ENCODE measurements at places on chromosomes 12 and 14. TPM values are rescaled to one million over a fixed set of nuclear protein-coding genes. Genes with fewer than 3 reads are reported as not detected.
A peak's percentile ranks its signal among the peaks of the same experiment; 100 is the strongest.

DNA sequence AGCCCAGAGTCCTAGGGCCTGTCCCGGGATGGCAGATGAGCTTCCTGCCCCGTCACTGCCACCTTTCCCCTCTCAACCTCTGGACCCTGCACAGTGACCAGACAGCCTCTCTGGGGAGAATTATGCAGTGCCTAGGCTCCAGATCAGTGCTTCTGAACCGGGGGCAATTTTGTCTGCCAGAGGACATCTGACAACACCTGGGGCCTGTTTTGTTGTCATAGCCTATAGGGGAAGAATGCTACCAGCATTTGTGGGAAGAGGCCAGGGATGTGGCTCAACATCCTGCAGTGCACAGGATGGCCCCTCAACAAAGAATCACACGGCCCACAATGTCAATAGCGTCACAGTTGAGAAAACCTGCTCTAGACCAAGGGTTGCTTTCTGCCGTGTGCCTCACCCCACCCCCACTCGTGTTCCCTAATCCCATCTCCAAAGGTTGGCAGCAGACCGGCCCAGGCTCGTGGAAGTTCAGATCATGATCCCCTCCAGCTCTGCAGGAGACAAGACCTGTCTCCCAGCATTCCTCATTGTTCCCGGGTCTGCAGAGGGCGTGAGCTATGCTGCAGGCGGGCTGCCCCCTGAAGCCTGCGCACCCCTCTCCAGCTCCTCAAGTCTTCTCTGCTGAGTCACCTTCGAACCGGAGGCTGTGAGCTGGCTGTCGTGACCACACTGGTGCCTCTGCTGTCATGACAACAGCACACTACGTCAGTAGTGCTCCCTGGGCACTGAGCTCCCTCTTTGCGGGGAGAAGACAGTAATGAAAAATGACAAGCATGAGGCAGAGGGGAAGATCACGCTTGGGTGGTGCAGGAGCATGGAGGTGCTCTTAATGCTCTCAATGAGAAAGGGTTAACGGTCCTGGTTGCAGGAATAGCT lies 2.0 kb upstream of the GAPDH start:
- DNase-seq: peak; percentile 90
- H3K4me1 ChIP-seq: peaks cover 44% of the 10 kb centered on the region
- H3K4me3 ChIP-seq: peak overlapping the region; percentile 91
- H3K36me3 ChIP-seq: peaks cover 52% of the 10 kb centered on the region

DNA sequence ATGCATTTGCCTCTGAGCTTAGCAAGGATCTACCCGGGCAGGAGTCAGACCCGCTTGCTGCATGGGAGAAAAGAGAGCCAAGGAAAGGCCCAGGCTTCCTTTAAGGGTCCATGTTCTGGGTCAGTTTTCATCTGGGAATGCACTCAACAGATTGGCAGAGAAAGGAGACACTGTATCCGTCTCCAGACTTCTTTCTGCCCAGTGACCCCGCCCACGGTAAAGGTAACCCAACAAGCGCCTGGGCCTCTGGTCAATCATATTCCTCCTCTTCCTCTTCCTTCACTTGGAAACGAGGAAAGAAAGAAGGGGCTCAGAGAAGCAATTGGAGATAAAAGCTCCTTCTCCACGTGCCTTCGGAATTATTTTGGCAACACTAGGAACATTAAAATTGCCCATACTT lies 27.1 kb upstream of the TCP11L2 start:
- no peaks in the 10 kb centered on the region for H3K4me1 ChIP-seq
- H3K27me3 ChIP-seq: no peaks in the 10 kb centered on the region
- DNase-seq: no peak
- no peaks in the 10 kb centered on the region for H3K36me3 ChIP-seq
- no peak overlapping the region for H3K4me3 ChIP-seq

- H3K27me3 ChIP-seq: peaks cover 89% of the 10 kb centered on the region
- H3K27ac ChIP-seq: no peak overlapping the region
- H3K4me3 ChIP-seq: no peak overlapping the region
Observed at GRCh38 chr12:48985901-48986300, 7.8 kb downstream of the WNT1 start.

- H3K27ac ChIP-seq: no peak overlapping the region
- DNase-seq: no peak
- no peaks in the 10 kb centered on the region for H3K36me3 ChIP-seq
- no peaks in the 10 kb centered on the region for H3K4me1 ChIP-seq
Observed at GRCh38 chr14:81402123-81402495, 2.0 kb upstream of the STON2 start.

DNA sequence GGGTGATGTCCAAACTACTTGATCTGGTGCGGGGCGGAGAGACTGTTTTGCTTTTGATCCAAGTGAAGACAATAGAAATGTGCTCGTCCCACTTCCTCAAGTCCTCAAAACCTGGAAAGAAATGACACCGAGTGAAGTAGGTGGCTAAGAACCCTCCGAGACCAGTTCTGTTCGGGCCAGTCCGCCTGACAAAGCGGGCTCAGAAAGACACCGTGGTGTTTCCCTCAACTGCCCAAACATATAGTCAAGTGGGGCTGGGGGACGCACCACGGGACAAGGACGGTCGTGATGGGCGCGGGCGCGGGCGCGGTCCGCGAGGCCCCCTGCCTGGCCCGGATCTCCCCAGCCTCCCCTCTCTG lies 1.6 kb downstream of the PHLDA1 start:
- H3K27me3 ChIP-seq: peaks cover 47% of the 10 kb centered on the region
- H3K36me3 ChIP-seq: no peaks in the 10 kb centered on the region
- peaks cover 16% of the 10 kb centered on the region for H3K4me1 ChIP-seq
- peak overlapping the region; percentile 96 for H3K27ac ChIP-seq
- peak overlapping the region; percentile 84 for H3K4me3 ChIP-seq

- H3K27ac ChIP-seq: no peak overlapping the region
- DNase-seq: no peak
- peaks cover 8% of the 10 kb centered on the region for H3K36me3 ChIP-seq
- no peak overlapping the region for H3K4me3 ChIP-seq
- H3K27me3 ChIP-seq: no peaks in the 10 kb centered on the region
Observed at GRCh38 chr12:2492236-2492635, 302.5 kb upstream of the FKBP4 start.

DNA sequence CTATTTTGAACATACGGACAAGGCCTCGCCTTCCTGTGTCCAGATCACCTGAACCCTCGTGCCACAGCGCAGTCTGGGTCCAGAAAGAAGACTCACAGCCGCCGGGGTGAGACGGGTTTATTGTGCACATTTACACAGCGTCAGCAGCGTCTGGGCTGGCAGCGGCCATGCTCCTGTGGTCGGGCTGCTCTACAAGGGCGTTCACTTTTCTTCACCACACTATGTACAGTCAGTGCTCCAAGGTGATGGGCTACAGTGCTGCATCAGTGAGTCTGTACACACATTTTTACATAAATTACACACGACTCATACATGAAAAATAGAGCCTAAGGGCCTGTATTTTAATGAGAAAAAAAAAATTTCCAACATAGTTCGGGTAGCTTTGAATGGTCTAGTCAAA lies 18.0 kb downstream of the ZFYVE21 start:
- H3K27ac ChIP-seq: no peak overlapping the region
- peaks cover 19% of the 10 kb centered on the region for H3K4me1 ChIP-seq
- peaks cover 58% of the 10 kb centered on the region for H3K36me3 ChIP-seq
- no peak overlapping the region for H3K4me3 ChIP-seq
- DNase-seq: peak; percentile 49
- H3K27me3 ChIP-seq: no peaks in the 10 kb centered on the region

DNA sequence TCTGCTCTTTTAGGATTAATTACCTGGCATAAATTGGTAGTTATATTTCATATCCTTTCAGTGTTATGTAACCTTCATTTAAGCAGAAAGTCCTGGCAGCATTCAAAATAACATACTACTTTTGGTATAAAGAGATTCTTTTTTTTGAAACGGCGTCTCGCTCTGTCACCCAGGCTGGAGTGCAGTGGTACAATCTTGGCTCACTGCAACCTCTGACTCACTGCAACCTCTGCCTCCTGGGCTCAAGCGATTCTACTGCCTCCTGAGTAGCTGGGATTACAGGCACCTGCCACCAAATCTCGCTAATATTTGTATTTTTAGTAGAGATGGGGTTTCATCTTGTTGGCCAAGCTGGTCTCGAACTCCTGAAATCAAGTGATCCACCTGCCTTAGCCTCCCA lies 9.2 kb downstream of the KTN1 start:
- H3K27me3 ChIP-seq: no peaks in the 10 kb centered on the region
- no peak for DNase-seq
- H3K36me3 ChIP-seq: no peaks in the 10 kb centered on the region
- no peak overlapping the region for H3K4me3 ChIP-seq
- no peak overlapping the region for H3K27ac ChIP-seq

- no peak overlapping the region for H3K4me3 ChIP-seq
- no peak overlapping the region for H3K27ac ChIP-seq
- no peaks in the 10 kb centered on the region for H3K27me3 ChIP-seq
- H3K36me3 ChIP-seq: no peaks in the 10 kb centered on the region
Observed at GRCh38 chr14:55518391-55518790, 61.6 kb upstream of the KTN1 start.

GRCh38 chr14:103118018-103118662 lies 5.1 kb upstream of the TNFAIP2 start:
- peak; percentile 92 for DNase-seq
- no peaks in the 10 kb centered on the region for H3K4me1 ChIP-seq
- no peak overlapping the region for H3K4me3 ChIP-seq
- H3K27ac ChIP-seq: peak overlapping the region; percentile 68
- no peaks in the 10 kb centered on the region for H3K27me3 ChIP-seq

DNA sequence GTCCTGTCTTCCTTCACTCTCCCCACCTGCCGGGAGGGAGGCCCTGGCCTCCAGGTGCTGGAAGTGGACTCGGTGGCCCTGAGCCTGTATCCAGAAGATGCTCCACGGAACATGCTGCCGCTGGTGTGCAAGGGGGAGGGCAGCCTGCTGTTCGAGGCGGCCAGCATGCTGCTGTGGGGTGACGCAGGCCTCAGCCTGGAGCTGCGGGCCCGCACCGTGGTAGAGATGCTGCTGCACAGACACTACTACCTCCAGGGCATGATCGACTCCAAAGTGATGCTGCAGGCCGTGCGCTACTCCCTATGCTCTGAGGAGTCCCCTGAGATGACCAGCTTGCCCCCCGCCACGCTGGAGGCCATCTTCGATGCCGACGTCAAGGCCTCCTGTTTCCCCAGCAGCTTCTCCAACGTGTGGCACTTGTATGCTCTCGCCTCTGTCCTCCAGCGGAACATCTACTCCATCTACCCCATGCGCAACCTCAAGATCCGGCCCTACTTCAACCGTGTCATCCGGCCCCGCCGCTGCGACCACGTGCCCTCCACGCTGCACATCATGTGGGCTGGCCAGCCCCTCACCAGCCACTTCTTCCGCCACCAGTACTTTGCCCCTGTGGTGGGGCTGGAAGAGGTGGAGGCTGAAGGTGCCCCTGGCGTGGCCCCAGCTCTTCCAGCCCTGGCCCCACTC lies 8.8 kb downstream of the VRTN start:
- H3K27ac ChIP-seq: no peak overlapping the region
- no peaks in the 10 kb centered on the region for H3K27me3 ChIP-seq
- no peaks in the 10 kb centered on the region for H3K36me3 ChIP-seq
- DNase-seq: no peak
- H3K4me1 ChIP-seq: no peaks in the 10 kb centered on the region

- H3K4me1 ChIP-seq: peaks cover 70% of the 10 kb centered on the region
- peak overlapping the region; percentile 25 for H3K27ac ChIP-seq
- H3K36me3 ChIP-seq: peaks cover 28% of the 10 kb centered on the region
Observed at GRCh38 chr12:108850854-108851573, 6.4 kb downstream of the SSH1 start.

DNA sequence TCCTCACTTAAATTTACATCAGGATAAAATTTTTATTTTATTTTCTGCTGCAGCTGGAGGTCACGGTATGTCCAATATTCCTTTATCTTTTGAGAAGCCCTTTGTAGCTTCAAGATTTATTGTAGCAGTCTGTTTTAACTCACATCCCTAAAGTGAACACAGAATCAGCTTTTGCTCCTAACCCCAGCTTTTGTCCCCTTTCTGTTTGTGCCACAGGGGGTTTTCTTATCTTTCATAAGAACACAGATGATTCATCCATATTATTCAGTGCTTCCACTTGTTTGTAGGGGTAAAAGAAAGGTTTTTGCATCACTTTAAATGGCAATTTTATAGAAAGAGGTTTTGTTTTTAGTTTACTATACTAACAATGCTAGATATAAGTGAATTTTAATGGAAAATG lies 21.8 kb upstream of the PIK3C2G start:
- H3K27ac ChIP-seq: no peak overlapping the region
- DNase-seq: no peak
- no peaks in the 10 kb centered on the region for H3K36me3 ChIP-seq
- H3K27me3 ChIP-seq: no peaks in the 10 kb centered on the region
- no peak overlapping the region for H3K4me3 ChIP-seq

- no peaks in the 10 kb centered on the region for H3K4me1 ChIP-seq
- DNase-seq: no peak
- no peaks in the 10 kb centered on the region for H3K27me3 ChIP-seq
- no peak overlapping the region for H3K4me3 ChIP-seq
- no peaks in the 10 kb centered on the region for H3K36me3 ChIP-seq
Observed at GRCh38 chr12:54684636-54685630, 36.8 kb upstream of the DCD start.

GRCh38 chr12:56234746-56235436 lies 5.0 kb downstream of the SLC39A5 start:
- H3K27me3 ChIP-seq: no peaks in the 10 kb centered on the region
- H3K4me1 ChIP-seq: no peaks in the 10 kb centered on the region
- peaks cover 4% of the 10 kb centered on the region for H3K36me3 ChIP-seq
- no peak overlapping the region for H3K4me3 ChIP-seq
- no peak overlapping the region for H3K27ac ChIP-seq
- DNase-seq: no peak

DNA sequence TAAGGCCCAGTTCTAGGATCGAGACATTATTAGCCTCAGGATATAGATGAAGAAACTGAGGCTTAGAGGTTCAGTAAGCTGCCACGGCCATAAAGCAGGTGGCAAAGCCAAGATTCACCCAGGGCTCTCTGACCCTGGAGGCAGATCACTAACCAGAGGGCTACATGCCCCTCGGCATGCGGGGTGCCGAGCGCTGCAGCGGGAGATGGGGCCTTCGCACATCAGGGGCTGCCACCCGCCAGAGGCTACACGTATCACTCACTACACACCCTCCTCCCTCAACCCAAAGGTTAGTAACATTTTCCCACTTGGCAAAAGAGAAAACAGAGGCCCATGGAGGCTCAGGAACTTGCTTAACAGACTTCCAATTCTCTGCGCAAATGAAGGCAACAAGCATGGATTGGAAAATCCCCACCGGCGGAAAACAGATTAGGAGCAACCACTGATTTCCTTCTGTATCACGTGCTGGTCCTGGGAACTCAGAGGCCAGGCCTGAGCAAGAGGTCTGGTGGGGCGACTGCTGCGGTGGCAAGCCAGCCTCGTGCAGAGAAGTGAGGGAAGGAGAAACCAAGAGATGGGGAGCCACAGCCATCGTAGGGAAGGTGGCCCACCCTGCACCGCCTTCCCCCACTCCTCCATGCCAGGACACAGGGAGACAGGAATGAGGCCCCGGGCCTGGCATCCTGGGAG lies 6.0 kb downstream of the CCDC85C start:
- no peak for DNase-seq
- H3K27me3 ChIP-seq: no peaks in the 10 kb centered on the region
- H3K4me1 ChIP-seq: peaks cover 98% of the 10 kb centered on the region
- no peaks in the 10 kb centered on the region for H3K36me3 ChIP-seq
- peak overlapping the region; percentile 97 for H3K27ac ChIP-seq

The CCDC196 gene
- not detected for total RNA-seq

The OVCH1 gene
- total RNA-seq: 0.16 TPM

The ACSM4 gene
- not detected for total RNA-seq

The RNU6-8 gene
- not detected for total RNA-seq

The ANG gene
- 44.4 TPM for total RNA-seq

The PIWIL1 gene
- not detected for total RNA-seq

The ART4 gene
- 1.8 TPM for total RNA-seq

The GNB3 gene
- total RNA-seq: 0.36 TPM

The CLEC2B gene
- total RNA-seq: 15.8 TPM

The CBLN3 gene
- total RNA-seq: 2.1 TPM

The ADAMTS20 gene
- total RNA-seq: not detected
